Keratinocyte (primary cell): ENCODE measurements at places on chromosomes 6 and 20. TPM values are rescaled to one million over a fixed set of nuclear protein-coding genes. Genes with fewer than 3 reads are reported as not detected.

The TSBP1 gene
- not detected in 3 replicates for polyA plus RNA-seq

The COL20A1 gene
- not detected in 3 replicates for polyA plus RNA-seq

The SPATS1 gene
- polyA plus RNA-seq, result not detected in 3 replicates

The C20orf96 gene
- 3.5 to 4.7 TPM (median 3.6 TPM) in 3 replicates for polyA plus RNA-seq

The KCNK16 gene
- polyA plus RNA-seq, result not detected in 3 replicates

GRCh38 chr6:12137480-12137879, 125.4 kb downstream of the HIVEP1 start:
- peaks cover 5% of the 10 kb centered on the region for H3K4me1 ChIP-seq
- no peak overlapping the region for H3K4me3 ChIP-seq
- H3K27ac ChIP-seq, result no peak overlapping the region
- DNase-seq, result no peak
- peaks cover 17% of the 10 kb centered on the region for H3K36me3 ChIP-seq

DNA sequence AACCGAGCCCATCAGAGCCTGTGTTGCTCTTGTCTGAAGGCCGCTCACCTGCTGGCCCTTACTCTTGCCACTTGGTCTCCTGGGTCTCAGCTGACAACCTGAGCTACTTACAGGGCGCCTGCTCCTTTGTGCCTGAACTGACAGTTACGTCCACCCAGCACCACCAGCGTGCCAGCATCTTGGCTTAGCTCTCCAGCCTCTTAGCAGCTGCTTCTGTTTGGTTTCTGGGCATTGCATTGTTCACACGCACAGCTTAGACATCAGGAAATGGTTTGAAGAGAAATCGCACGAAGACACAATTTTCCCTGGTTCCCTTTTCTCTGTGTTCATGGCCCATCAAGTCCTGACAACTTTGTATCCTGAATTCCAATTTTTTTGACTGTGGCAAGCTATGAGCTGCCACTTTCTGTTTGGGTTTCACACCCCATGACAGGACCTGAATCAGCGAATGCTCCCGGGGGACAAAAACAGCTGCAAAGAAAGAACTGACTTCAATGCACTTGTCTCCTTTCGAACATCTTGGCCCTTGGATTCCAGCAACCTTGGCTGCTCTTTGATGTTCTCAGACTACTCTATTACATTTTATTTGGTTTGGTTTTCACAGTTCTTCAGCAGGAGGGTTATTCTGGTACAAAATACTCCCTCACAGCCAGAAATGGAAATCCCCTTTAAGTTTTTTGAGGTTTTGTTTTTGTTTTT, 45.2 kb upstream of the LY86 start:
- H3K4me1 ChIP-seq, result no peaks in the 10 kb centered on the region
- peaks cover 23% of the 10 kb centered on the region for H3K27me3 ChIP-seq
- DNase-seq, result no peak
- H3K27ac ChIP-seq, result no peak overlapping the region
- no peak overlapping the region for H3K4me3 ChIP-seq

GRCh38 chr6:3341467-3341866, 82.7 kb downstream of the PSMG4 start:
- no peaks in the 10 kb centered on the region for H3K27me3 ChIP-seq
- H3K4me1 ChIP-seq, result no peaks in the 10 kb centered on the region
- no peak for DNase-seq
- H3K36me3 ChIP-seq, result no peaks in the 10 kb centered on the region
- H3K27ac ChIP-seq, result no peak overlapping the region

DNA sequence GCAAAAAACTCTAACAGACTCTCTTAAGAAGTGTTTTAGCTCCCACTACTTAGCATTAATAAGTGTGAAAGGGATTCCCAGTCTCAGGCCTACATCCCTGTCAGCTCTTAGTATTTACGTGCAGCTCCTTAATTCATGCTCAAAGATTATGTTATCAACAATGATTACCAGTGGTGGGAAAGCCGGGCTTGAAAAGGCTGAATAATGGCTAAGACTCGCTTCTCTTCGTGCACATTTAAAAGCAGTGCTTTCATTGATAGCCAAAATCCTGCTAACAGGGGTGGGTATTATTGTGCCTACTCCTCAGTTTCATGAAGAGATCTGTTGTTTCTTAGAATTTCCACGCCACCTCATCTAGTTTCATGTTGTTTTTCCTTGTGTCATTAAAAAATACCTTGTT, 518.8 kb downstream of the GRIK2 start:
- no peaks in the 10 kb centered on the region for H3K27me3 ChIP-seq
- no peak overlapping the region for H3K4me3 ChIP-seq
- DNase-seq, result no peak
- no peaks in the 10 kb centered on the region for H3K4me1 ChIP-seq
- H3K27ac ChIP-seq, result no peak overlapping the region

- no peak overlapping the region for H3K27ac ChIP-seq
- no peak overlapping the region for H3K4me3 ChIP-seq
- DNase-seq, result no peak
- H3K27me3 ChIP-seq, result no peaks in the 10 kb centered on the region
- no peaks in the 10 kb centered on the region for H3K36me3 ChIP-seq
- H3K4me1 ChIP-seq, result peaks cover 5% of the 10 kb centered on the region
Measured at GRCh38 chr6:2108700-2109306, 136.6 kb downstream of the GMDS start.

GRCh38 chr20:1778338-1778737, 116.9 kb upstream of the SIRPA start:
- H3K36me3 ChIP-seq, result no peaks in the 10 kb centered on the region
- H3K27ac ChIP-seq, result no peak overlapping the region
- H3K27me3 ChIP-seq, result no peaks in the 10 kb centered on the region
- H3K4me3 ChIP-seq, result no peak overlapping the region

DNA sequence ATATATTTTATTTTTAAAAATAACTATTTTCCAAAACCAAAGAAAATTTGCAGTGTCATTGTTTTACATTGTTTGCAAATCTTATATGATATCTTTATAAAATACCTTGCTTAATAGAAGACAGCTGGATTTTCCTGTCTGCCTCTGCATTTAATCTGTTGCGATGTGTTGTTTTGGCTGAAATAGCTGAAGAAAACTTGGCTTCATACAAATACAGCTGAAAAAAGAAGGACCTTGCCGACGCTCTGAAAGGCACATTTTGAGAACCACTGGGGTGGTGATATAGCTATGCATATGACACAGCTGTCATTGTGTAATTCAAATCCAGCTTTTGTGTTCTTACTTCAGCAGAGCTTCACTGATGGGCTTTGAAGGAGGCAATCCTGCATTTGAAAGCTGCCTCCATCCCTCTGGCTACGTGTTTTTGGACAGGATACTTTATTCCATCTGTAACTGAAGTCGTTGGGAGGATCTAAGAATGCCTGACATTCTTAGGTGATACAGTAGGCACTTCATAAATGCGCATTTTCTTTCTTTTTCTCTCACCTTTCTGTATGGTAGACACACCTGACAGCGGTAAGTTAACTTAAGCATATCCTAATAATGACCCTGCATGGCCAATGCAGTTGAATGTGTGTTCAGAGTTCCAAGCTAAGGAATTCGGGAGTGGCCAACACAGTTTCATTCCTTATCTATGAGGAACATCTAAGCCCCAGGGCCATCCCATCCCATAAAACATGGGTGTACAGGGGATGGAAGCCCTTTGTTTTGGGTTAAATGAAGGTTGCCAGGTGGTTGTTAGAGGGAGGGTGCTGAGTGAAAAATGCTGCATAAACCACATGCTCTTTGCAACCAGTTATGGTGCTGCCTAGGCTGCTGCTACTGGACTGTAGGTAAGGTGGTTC, 213.0 kb downstream of the TFAP2A start:
- peak overlapping the region; percentile 64 for H3K27ac ChIP-seq
- no peaks in the 10 kb centered on the region for H3K27me3 ChIP-seq
- no peak overlapping the region for H3K4me3 ChIP-seq
- H3K36me3 ChIP-seq, result no peaks in the 10 kb centered on the region

DNA sequence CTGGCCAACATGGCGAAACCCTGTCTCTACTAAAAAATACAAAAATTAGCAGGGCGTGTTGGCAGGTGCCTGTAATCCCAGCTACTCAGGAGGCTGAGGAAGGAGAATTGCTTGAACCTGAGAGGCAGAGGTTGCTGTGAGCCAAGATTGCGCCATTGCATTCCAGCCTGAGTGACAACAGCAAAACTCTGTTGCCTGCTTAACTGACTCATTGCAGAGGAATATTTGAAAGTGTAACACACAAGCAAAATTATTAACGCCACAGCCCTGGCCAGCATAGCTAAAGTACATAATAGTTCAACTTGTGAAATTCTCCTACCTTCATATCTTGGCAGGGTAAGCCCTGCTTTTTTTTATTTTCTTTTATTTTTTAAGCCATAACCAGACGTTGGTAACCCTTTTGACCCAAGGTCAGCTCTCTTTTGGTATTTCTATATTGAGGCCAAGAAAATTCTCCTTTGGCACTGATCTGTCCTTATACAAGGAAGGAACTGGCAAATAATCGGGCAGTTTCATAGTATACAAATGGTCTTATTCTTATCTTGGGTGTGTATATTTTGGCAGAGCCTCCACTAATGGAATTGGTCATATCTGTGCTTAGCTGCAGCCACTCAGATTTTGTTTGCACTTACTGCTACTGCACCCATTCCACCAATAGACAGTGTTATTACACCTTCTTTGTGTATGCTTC, 4.0 kb upstream of the ADGRF5 start:
- H3K4me3 ChIP-seq, result no peak overlapping the region
- H3K36me3 ChIP-seq, result no peaks in the 10 kb centered on the region
- peaks cover 3% of the 10 kb centered on the region for H3K4me1 ChIP-seq
- DNase-seq, result peak; percentile 21

GRCh38 chr6:144840619-144841018, 555.5 kb downstream of the UTRN start:
- H3K4me1 ChIP-seq, result no peaks in the 10 kb centered on the region
- no peak for DNase-seq
- H3K36me3 ChIP-seq, result peaks cover 5% of the 10 kb centered on the region
- no peaks in the 10 kb centered on the region for H3K27me3 ChIP-seq

DNA sequence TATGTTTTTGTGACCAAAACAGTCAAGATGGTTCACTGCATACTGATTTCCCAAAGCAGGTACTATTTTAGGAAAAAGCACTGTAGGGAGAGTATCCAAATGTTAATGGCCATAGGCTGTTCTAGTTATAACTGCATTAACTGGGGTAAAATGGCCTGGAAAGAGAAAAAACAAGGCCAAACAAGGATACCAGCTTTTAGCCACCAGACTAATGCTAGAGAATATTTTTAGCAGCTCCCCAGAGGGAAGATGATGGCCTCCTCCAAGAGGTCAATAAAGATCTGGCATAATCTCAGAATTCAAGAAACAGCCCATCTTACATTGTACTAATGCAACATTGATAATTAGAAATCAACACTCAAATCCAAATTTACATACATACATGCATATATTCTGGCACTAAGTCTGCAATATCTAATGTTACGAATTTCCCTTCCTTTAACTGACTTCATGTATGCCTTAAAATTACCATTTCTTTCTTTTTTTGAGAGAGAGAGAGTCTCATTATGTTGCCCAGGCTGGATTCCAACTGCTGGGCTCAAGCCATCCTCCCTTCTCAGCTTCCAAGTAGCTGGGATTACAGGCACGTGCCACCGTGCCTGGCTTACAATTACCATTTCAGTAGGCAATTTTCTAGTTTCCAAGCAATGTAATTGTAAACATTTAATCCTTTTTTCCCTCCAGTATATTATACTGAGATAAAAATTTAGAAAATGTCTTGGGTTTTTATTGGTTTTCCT, 9.3 kb downstream of the COX7A2 start:
- no peak overlapping the region for H3K4me3 ChIP-seq
- no peak overlapping the region for H3K27ac ChIP-seq
- no peaks in the 10 kb centered on the region for H3K27me3 ChIP-seq

- H3K36me3 ChIP-seq, result no peaks in the 10 kb centered on the region
- no peaks in the 10 kb centered on the region for H3K4me1 ChIP-seq
- H3K27me3 ChIP-seq, result no peaks in the 10 kb centered on the region
- no peak for DNase-seq
- no peak overlapping the region for H3K4me3 ChIP-seq
Measured at GRCh38 chr6:91340896-91341395, 754.1 kb upstream of the MAP3K7 start.

DNA sequence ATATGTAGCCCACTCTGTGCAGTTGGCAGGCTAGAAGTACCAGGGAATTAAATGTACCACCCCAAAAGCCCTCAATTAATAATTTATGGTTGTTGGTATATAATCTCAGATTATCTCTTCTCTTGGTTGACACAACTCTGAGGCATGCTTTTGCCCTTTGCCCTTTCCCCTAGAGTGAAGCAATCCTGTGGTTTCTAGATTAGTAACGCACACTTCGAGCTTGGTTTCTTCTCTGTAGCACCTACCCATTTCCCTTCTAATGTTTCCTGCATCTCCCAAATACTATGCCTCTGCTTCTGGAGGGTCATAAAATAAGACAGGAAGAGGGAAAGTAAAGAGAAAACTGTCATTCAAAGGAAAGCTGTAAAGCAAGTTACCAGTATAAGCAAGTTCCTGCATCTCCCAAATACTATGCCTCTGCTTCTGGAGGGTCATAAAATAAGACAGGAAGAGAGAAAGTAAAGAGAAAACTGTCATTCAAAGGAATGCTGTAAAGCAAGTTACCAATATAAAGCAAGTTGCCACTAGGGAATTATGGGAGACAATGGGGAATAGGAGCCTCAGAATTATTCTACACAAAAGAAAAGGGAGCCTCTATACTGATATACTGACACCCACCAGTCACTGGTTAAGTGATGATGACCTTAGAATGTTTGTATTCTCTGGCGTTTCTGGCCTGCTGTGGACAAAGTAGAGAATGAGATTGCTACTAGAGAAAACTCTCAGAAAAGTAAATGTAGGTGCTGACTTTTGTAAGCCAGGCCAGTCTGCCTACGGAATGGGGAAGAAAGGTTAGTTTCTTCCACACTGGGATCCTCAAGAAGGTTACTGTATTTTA, 862.6 kb upstream of the MAN1A1 start:
- H3K27ac ChIP-seq, result no peak overlapping the region
- DNase-seq, result no peak
- no peaks in the 10 kb centered on the region for H3K4me1 ChIP-seq
- no peak overlapping the region for H3K4me3 ChIP-seq
- no peaks in the 10 kb centered on the region for H3K36me3 ChIP-seq

- no peaks in the 10 kb centered on the region for H3K36me3 ChIP-seq
- no peak overlapping the region for H3K27ac ChIP-seq
- H3K4me3 ChIP-seq, result no peak overlapping the region
Measured at GRCh38 chr6:90695316-90695715, 108.4 kb upstream of the MAP3K7 start.

GRCh38 chr6:42448927-42449659, 2.6 kb downstream of the TRERF1 start:
- H3K4me3 ChIP-seq, result peak overlapping the region; percentile 81
- H3K4me1 ChIP-seq, result peaks cover 33% of the 10 kb centered on the region
- no peaks in the 10 kb centered on the region for H3K36me3 ChIP-seq
- peak overlapping the region; percentile 61 for H3K27ac ChIP-seq
- H3K27me3 ChIP-seq, result no peaks in the 10 kb centered on the region

- H3K4me1 ChIP-seq, result no peaks in the 10 kb centered on the region
- no peak overlapping the region for H3K27ac ChIP-seq
- no peaks in the 10 kb centered on the region for H3K36me3 ChIP-seq
- no peaks in the 10 kb centered on the region for H3K27me3 ChIP-seq
Measured at GRCh38 chr6:156995502-156995901, 218.3 kb downstream of the ARID1B start.

DNA sequence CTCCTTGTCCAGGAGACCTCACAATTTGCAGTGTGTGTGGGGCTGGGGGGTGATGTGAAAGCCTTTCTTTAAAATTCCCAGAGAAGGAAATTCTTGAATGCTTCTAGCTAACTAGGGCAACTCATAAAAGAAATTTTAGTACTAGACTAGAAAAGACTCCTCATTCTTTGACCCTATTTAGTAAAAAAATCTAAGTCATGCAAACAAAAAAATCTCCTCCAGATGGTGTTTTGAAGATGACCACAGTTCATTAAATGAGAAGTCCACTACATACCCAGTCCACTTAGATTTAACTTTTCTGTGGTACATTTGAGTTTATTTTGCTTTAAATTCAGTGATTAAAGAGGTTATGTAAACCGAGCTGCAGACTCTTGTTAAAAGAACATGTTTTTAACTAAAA, 67.5 kb downstream of the NDUFAF5 start:
- DNase-seq, result no peak
- H3K27ac ChIP-seq, result no peak overlapping the region
- no peak overlapping the region for H3K4me3 ChIP-seq
- H3K27me3 ChIP-seq, result no peaks in the 10 kb centered on the region
- H3K36me3 ChIP-seq, result no peaks in the 10 kb centered on the region
